GDM1 (cell line): ENCODE measurements at places on chromosomes 7 and 10.

DNA sequence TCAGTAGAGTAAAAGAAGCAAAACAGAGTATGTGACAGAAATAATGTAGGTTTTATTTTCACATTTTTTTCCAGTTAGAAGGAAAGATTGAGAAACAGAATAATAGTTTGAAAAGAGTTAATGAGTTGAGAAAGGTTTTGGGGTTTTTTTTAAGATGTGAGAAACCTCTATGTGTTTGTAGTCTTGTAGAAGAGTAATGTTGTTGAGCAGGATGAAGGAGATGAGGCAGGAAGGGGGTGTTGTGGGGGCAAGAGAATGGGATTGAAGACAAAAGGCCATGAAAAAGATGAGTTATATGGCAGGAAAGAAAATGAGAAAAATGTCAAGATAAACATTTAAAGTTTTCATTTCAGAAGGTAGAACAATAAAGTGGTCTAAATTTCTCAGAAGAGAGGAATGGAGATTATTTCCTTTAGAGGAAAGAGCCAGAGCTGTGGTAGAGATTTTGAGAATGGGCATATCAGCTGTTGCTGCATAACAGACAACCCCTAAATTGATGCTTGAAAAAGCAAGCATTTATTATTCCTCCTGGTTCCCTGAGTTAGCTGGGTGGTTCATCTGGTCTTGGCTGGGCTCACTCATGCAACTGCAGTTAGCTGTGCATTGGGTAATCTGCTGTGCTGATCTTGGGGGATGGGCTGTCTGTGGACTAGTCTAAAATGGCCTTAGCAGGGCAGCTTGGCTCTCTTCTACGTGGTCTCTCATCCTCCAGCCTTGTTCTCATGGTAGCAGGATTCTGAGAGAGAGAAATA is 27.1 kb downstream of the PCGF5 start:
- DNase-seq = no peak

DNA sequence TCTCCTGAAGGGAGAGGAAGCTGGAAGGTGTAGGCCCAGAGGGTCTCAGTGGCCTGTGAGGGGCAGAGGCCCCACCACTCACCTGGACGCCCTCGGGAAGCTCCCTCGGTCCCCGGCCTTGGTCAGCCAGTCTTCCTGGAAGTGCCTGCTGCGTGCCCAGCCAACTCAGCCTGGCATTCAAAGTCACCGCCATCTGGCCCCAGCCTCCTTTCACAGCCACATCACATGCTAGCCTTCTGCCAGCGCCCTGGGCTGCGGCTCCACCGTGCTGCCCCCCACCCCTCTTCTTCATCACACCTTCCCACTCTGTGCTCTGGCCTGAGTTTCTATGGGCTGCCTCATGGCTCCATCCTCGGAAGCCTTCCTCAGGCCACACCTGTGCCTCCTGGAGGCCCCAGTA is 98.0 kb downstream of the ZMIZ1 start:
- DNase-seq = no peak

DNA sequence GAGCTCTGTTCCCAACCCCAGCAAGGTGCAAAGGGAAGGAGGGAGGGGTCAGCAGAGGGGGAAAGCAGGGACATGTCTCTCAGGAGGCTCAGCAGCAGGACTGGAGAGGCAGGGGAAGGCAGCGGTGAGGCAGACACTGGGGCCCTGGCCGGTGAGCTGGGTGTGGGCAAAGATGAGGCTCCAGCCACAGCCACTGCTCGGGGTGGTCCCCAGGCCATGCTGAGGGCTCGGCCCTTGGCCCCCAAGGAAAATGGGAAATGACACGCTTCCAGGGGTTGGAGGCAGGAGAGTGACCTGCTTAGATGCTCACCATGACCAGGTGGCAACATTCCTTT is 35.4 kb upstream of the CHST15 start:
- no peak for DNase-seq

DNA sequence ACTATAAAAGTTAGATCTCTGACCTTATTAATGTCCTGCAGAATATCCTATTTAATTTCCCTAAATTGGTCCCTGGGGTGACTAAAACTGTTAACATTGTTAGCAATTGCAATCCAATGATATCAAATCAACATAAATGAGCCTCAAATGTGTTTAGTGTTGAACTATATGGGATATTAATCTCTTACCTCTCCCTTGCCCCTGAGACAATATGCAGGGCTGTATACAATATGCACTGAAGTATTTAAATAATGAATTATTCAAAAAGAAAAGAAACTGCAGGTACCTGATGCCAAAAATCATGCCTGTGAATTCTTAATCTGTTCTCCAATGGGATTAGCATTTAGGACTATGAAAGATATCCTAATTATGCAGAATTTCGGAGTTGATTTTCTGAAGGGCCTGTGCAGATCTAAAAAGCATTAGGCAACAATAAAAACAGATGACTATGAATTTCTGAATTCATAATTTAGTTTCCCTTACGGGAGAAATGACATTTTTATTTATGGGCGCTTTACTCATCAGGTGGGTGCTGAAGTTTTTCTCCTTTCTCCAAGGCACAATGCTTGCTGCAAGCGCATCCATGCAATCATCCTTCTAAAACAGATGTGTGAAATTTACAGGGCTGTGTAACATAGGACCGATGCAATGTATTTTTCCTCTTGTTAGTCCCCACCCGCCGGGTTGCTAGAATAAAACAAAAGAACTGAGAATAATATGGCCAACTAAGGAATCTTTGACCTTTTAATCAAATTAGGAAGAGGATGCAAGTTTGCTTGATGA is 5.4 kb upstream of the C10orf90 start:
- no peak for DNase-seq

DNA sequence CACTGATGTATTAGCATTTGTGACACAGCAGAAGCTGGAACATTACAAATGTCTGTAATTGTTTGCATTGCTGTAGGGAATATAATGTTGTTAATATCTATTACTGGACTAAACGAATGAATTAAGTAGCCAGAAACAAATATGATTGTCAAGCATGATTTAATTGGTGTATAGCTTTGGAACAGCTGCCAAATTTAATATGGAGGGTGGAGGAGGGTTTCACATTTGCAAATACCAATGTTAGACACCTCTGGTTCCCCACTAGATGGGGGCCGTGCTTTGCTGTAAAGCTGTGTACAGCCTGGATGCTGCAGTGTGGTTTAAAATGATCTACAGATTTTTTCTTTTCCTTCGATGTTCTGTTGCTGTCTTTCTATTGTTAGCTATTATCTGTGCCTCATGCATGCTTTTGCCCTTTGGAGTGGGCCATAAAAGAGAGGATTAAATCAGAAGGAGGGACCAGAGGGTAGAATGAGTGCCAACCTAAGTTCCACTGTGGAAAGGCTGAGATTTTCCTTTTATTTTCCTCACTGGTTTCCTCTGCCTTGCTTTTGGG is 23.1 kb downstream of the DNAJB9 start:
- DNase-seq = no peak

DNA sequence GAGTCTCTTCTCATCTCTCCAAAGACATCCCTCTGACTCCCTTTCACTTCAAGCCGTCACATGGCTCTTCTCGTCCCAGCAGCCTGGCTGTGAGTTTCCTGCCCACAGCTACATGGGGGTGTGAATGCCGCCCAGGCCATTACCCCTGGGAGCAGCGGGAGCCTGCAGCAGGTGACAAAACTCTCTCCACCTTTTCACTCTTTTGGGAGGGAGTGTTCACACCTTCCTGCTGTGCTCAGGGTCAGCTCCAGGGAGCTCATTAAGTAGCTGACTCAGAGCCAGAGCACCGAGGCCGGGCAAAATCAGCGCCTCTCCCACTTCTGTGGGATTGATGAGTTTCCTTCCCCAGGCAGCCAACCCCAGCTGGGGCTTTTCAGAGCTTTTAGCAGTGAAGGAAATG is 271.3 kb downstream of the TYW1 start:
- no peak for DNase-seq

DNA sequence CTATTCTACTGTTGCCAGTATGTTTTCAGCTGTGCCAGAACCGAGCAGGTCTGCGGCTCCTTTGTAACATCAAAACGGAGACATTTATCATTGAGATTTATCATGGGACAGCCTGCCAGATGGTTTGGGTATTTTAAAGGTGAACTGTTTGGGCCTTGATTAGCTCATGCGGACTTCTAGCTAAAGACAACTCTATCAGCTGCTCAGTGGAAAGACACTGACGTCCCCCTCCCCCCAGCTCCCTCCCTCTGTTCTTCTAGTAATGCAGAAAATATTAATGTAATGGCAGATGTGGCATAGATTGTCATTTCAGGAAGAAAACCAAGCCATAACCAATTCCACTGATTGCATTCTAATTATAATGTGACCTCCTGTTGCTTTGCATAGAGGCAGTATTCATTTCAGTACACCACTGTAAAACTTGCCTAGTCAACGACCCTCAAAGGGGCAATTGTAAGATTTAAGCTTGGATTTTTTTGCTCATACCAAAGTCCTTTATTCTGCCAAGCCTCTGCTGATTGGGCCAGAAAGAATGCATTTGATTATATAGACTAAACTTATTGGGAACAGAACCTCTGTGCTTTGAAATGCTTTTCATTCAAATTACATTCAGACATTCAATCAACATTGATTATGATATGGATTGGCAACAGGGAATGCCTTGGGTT is 966.8 kb downstream of the LRMDA start:
- DNase-seq = no peak

DNA sequence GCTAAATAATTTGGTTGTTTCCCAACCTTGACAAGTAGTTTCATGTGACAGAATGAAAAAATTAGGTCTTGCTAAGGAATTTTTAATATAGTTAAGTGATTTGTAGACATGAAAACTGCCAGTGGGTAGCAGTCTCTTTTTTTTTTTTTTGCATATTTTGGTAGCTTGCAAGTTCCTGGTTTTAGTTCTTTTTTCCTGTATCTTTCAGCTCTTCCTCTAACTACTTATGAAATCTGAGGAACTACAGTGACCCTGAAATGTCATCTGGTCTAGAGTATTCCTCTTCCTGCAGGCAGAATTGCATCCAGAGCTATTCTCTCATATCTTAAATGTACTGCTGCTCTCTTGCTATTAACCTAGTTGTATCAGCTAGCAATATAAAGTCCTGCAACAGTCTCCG is 160.4 kb downstream of the HDAC9 start:
- DNase-seq = no peak
